ENCODE measurements at places on chromosomes 7 and 10.
A peak's percentile ranks its signal among the peaks of the same experiment; 100 is the strongest.

GRCh38 chr7:114708646-114709045 is 213.2 kb upstream of the MDFIC start:
- DNase-seq: no peak

DNA sequence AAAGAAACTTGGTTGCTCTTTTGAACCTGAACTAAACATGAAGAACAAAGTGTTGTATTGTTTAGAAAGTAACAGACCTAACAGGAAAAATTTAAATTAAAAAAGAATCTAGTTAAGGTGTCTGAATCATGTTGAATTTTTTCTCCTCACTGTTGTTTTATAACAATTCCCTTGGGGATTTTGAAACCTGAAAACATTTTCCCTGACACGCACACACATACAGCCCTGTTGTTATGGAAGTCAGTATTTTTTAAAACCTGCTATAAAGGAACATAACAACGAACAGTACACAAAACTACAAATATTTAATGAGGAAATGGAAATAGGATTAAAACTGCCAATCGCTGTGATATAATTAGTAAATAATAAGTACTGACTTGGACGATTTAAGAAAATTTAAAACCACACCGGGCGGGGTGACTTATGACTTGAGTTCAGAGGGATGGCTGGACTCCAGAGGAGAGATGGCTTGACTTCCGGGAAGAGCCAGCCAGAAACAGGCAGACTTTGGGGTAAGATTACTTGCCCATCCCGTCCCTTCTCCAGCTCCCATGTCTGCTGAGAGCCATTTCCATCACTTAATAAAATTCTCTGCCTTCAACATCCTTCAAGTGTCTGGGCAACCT is 16.2 kb upstream of the SPOCK2 start:
- no peak for DNase-seq

GRCh38 chr10:86357041-86357440 is 9.6 kb downstream of the GRID1 start:
- DNase-seq: peak; percentile 23

DNA sequence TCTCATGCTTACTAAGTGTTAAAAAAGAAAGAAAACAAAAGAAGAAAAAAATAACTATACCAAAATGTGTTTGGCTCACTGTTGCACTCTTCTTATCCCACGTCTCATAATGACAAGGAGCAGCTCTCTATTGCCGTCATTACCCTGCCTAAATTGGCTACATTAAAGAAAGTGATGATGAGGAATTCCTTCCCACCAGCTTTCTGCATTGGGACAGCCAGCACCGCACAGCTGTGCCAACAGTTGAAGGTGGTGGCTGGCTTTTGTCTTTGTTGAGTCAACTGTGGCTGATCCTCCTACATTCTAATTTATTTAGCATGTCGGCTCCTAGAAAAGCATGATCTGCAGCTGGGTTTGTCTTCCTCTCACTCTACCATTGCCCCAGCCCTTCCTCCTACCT is 751.8 kb downstream of the KCNMA1 start:
- DNase-seq: no peak

- DNase-seq: peak; percentile 84
These were observed 59.1 kb downstream of the ZNF467 start for GRCh38 chr7:149714081-149714909.

DNA sequence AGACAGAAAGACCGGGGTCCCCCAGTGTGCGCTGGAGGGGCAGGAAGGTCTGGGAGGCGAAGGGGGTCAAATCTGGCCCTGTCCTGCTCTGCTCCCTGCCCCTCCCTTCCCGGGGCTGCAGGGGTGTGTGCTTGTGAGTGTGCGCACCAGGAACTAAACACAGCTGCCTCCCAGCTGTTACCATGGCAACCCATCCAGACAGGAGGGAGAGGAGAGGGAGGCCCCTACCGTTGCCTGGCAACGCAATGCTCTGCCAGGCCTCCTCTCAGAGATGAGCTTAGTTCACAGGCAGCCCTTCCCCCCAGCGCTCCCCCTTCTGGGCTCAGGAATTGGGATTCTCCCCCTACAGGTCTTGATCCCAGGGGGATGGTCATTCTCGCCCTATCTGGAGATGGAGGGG is 6.1 kb downstream of the NYAP1 start:
- DNase-seq: peak; percentile 88

Measured in hippocampal formation (tissue), 2 donors.